Activated CD8-positive, alpha-beta memory T cell treated with anti-CD3 and anti-CD28 coated beads for 4 hours (primary cell): ENCODE measurements at places on chromosomes 13 and 19.

DNA sequence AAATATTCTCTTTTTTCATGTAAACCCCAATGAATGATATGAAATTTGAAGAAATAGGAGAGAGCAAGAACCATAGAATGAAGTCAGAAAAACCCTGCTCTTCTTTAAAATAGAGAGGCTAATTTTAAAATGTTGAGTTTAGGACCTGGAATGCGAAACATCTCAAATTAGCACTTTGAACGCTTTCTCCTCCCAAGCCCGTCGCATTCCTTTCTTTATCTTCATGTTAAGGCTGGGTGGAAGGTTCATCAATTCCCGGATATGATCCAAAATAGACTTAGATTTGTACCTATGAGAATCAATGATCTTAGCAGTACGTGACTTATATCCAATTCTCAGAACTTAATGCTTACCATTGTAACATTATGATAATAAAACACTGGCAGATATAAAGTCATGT, 24.1 kb upstream of the LGALS16 start:
- no peak for DNase-seq

DNA sequence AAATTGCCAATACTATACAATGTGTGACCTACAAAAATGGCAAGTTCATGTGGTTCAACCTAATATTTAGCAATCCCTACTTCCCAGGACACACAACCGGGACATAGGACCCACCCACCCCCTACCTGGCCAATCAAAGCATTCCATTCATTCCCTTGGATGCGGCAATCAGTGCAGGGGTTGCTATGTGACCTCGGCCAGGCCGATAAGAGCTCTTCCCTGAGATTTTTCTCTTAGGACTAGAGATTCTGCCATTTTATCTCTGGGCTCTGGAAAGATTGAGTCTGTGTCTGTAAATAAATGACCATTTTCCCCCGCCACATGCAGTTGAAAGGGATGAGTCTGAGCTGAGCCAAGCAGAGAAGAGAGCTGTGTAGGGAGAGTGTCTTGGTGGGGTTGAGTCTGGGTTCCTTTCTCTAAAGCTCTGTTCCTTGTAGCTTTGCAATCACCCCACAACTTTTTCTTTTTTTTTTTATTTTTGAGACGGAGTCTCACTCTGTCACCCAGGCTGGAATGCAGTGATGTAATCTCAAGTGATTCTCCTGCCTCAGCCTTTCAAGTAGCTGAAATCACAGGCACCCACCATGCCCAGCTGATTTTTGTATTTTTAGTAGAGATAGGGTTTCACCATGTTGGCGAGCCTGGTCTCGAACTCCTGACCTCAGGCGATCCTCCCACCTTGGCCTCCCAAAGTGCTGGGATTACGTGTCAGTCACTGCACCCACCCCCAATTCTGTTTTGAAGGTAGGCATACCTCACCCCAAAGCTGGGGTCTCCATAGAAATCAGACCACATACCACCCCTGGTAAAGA, 7.4 kb downstream of the IFNL1 start:
- no peak for DNase-seq

GRCh38 chr19:55105237-55105636, 12.2 kb downstream of the PPP1R12C start:
- DNase-seq, result no peak

GRCh38 chr19:4534836-4535658, at the start of gene PLIN5:
TSS of gene PLIN5 (minus strand) at chr19:4535224. CDS start at chr19:4534074, 1,150 bp downstream.
- DNase-seq, result peak; percentile 15

GRCh38 chr13:110415669-110416068, 108.6 kb downstream of the COL4A2 start:
- no peak for DNase-seq

GRCh38 chr13:30362869-30363268, 55.5 kb upstream of the KATNAL1 start:
- no peak for DNase-seq

GRCh38 chr19:2132731-2133490, 18.5 kb downstream of the AP3D1 start:
- no peak for DNase-seq

- DNase-seq, result no peak
Measured at GRCh38 chr19:6101991-6102390, 8.3 kb downstream of the RFX2 start.

DNA sequence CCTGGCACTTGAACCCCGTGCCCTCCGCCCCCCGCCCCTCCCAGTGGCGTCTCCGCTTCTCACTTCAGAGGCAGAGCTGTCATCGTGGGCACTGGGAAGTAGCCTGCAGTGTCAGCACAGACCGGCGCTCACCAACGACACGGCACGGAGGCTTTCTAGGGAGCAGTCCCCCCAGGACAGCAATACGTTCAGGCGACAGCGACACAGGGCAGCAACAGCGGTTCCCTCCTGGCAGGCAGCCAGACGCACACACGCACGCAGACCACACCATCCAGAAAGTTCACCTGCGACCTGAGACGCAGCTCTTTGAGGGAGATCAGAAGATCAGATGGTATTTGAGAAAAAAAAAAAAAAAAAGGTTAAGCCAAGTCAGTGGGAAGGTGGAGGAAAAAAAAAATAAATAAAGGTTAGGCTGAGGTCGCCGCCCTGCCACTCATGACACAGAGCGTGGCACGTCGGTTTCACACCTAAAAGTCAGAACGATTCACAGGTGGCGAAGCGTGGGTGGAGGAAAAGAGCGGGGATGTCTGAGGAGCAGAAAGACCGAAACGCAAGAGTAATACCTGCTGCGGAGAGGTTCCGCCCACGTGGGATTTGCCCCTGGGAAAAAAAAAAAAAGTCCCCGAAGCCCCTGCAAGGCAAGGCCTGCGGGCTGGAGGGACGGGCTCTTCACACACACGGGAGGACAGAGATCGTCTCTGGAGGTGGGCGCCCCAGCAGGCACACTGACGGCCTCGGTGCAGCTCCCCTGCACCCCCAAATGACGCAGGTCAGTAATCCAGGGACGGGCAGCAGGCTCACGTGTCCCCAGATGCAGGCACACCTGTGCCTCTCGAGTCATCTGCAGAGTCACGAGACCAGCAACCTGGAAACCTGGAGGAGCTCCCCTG, 94.5 kb downstream of the GNG7 start:
- DNase-seq, result peak; percentile 87

DNA sequence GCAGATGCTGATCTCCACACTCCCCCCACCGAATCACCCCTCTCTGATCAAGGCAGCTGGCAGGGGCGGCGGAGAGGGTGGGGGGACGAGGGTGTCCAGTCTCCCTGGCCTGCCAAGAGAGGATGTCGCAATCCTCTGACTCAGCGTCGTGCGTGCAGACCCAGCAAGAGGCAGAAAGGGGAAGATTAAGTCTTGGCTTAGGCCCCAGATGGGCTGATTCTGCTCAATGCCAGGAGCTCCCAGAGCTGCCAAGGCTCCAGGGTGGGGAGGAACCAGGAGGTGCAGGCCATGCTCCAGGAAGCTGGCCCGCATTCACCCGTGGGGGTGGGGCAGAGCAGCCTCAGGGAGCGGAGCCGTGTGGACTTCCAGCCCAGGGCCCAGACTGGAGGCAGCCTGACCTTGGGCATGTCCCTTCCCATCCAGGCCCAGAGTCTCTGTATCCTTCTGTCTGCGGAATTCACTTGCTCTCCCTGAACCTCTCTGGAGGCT, 6.6 kb upstream of the BCL3 start:
- DNase-seq, result no peak

- DNase-seq, result no peak
Measured at GRCh38 chr13:99278200-99278599, 20.0 kb upstream of the GPR18 start.

GRCh38 chr13:53237696-53238095, 209.1 kb downstream of the OLFM4 start:
- no peak for DNase-seq

- DNase-seq, result no peak
Measured at GRCh38 chr13:67086260-67086659, 143.9 kb downstream of the PCDH9 start.

DNA sequence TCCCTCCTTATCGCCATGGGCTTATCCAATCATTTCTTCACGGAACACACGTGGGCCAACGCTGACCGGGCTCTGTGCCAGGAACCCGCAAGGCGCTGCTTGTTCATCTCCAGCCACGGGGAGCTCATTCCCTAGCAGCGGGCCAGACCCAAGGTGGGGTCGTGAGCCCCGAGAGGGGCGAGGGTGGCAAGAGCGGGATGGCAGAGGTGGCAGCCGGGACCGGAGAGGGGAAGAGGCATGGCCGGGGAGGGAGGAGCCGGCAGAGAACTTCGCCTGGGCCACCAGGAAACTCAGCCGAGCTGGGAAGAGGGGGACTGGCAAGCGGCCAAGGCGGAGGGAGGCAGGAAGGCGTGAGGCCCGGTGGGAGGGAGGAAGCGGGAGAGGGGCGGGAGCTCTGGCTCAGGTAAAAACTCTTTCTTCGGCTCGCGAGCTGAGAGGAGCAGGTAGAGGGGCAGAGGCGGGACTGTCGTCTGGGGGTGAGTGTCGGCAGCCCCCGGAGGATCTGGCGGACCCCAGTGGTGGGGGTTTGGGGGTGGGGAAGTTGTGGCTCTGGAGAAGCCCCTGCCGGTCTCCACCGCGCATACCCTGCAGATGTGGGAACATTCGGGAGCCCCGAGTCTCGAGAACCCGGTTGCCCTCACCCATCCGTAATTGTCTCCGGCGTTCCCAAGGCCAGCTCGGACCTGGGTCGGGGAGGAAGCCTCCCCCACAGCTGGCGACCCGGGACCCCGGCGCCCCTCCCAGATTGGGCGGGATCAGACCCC, at the start of gene B3GNT3:
B3GNT3 (plus strand) TSS at position 408 of the 764 bp plus-strand sequence. CDS start 12,670 bp downstream, outside the sequence.
- DNase-seq, result no peak

DNA sequence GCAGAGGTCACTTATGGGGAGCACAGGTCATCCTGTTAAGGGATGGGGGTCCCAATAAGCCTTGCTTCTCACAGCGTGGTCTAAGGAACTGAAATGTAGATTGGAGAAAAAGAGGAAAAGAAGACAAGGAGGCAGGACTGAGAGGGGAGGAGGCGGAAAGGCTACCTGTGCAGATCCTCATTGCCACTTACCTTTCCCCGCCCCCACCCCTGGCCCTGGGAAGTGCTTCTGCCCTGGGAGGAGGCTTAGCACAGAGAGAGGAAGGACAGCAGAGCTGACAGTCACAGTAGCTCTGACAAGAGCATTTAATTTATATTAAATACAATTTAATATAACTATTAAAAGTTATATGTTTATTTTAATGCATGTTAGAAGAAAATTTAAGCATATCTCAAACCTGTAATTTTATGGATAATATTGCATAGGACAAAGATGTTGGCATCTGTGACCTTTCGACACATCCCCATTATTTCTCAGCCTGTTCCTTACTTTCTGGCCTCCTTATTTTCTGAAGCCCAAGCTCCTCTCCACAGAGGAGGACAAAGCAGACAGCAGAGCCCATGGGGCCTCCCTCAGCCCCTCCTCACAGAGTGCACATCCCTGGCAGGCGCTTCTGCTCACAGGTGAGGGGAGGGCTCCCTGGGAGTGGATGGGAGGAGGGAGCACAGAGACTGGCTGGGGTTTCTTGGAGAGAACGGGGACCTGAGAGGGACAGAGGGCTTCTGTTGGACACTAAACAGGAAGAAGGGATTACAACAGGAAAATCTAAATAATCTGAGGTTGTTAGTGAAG, 23.4 kb downstream of the CEACAM21 start:
- DNase-seq, result no peak

- DNase-seq, result no peak
Measured at GRCh38 chr19:28217022-28217421, 995.9 kb downstream of the UQCRFS1 start.

- DNase-seq, result no peak
Measured at GRCh38 chr13:30116379-30116778, 191.0 kb downstream of the KATNAL1 start.

DNA sequence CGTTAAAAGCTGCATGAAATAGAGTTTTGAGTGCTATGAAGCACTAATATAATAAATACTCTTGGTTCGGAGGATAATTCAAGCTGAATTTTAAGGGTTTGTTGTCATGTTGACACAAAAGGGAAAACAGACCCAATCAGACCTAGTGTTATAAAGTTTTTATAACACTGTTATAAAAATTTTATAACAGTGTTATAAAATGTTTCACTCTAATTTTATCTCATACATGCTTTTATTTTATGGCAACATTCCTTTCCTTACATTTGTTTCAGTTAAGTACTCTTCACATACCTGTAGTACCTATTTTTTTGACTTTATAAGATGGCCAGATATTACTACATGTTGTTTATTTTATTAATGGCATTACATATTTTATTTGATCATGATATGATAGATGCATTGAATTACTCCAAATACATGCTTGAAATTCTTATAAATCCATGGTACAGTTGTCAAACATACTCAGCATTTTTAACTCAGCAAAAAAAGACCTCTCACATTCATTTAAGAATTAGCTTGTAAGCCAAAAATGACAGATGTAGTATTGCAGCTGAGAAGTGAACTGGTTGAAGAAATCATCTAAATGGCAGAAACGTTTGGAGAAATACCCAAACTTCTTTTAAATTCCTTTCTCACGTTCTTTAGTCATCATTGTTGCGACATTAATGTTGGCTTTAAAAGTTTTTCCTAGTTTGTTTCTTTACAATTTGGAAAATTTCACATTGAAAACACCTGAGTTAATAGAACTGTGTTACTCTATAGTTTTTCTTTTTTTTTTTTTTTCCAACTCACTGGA, 104.5 kb downstream of the PIBF1 start:
- DNase-seq, result no peak

GRCh38 chr13:109336730-109337129, 449.7 kb downstream of the IRS2 start:
- no peak for DNase-seq

DNA sequence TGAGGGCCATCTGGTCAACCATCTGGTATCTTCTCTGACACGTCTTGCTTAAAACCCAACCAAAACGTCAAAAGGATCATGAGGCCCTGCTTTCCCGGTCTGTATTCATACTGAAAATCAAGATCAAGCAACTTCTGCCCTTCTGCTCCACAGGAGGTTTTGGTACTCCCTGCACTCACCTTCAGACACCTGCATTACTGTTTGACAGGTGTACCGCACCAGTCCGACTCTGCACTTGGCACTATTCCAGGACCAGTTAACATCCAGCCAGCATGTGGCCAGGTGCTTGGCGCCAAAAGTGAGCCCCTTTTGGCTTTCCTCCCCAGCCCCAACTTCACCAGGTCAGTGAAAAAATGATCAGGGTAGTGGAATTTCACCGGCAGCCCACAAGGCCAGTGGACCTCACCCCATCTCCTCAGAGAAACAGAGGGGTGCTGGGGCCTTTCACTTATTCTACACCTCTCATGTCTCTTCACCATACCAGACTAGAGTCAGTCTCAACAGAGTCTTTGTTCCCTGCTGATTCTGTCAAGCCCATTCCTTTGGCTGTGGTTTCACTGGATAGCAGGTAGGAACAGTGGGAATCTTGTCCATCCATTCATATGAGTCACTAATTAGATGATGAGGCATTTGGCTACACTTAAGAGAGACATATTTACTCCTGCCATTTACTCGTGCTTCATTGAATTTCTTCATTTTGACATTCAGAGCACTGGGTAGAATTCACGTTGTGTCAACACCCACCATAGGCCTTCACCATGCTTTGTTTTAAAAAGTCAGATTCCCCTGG, 85.3 kb downstream of the ZNF726 start:
- no peak for DNase-seq

GRCh38 chr19:23222998-23223652, 27.1 kb downstream of the ZNF724 start:
- DNase-seq, result no peak

GRCh38 chr13:27658546-27658945, 36.9 kb downstream of the POLR1D start:
- DNase-seq, result no peak

- no peak for DNase-seq
Measured at GRCh38 chr13:94073007-94073744, 406.3 kb downstream of the DCT start.
